ENCODE measurements at places on chromosomes 16 and 17.

- no peak for DNase-seq
These were observed 126.9 kb upstream of the HS3ST2 start for GRCh38 chr16:22687031-22687530.

DNA sequence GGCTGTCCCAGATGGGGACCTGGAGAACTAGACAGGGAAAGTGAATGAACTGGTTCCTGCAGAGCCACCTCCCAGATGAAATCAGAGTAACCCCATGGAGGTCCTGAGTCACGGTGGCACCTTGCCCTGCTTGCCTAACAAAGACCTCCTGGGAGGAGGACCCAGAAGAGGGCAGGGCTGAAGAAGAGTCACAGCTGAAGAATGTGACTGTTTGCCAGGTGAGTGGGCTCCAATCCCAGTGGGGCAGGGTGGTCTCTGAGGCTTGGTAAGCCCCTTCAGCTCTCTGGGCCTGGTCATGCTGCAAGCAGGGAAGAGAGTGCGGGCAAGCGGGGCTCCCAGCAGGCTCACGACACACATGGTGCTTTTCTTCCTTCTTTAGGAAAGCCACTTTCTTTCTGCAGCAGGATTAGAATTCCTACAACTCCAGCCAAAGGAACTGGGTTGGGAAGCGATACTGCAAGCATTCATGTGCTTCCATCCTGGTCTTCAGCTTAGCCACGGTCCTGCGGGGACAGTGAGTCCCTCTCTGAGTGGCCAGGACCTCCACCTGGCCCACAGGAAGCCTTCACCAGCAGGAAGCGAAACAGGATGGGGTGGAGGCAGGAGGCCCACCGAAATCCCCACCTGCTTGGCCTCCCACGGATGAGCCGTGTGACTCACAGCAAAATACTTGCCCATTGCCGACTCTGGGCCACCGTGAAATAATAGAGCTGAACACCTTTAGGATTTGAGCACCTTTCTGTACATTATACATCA is 4.3 kb downstream of the C16orf74 start:
- DNase-seq = no peak

GRCh38 chr17:78128551-78129350 is at the start of gene TMC6:
TMC6 (minus strand) TSS chr17:78128755; CDS start chr17:78126832, 1,923 bp downstream.
- peak; percentile 78 for DNase-seq

DNA sequence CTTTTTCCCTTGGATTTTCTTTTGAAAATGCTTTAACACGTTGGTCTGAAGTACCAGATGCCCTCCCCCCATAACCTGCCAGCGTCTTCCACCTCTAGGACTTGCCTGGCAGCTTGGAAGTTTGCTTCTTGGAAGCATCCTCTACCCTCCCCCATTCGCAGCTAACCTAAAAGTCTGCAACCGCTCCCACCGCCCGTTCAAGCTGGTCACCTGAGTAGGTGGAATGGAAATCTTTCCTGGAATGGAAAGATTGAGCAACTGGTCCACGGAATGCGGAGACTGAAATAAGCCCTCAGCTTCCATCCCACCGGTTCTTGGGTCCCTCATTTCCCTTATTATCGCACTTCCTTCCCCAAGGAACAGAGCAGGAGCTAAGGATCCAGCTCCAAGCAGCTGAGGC is 31.4 kb downstream of the HS3ST3B1 start:
- no peak for DNase-seq

DNA sequence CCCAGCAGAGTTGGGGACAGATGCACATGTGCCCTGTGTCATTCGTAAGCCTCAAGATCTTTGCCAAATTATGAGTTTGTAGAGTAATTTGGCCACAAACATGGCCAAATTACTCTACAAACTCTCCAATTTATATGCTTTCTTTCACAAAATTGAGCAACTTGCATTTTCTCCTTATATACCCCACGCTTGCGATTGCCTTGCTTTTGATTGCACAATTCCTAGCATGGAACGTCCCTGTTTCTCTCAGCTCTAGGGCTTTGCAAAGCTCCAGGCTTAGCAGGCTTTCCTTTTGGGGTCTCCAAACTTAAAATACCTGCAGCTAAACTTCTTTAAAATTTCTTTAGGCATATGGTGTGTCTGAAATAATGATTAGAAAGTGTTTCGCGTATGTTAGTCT is 28.5 kb upstream of the MAF start:
- no peak for DNase-seq

GRCh38 chr16:14186795-14187221 is 115.7 kb downstream of the MRTFB start:
- no peak for DNase-seq

GRCh38 chr17:1636732-1637285 is 8.2 kb upstream of the SLC43A2 start:
- DNase-seq = no peak

DNA sequence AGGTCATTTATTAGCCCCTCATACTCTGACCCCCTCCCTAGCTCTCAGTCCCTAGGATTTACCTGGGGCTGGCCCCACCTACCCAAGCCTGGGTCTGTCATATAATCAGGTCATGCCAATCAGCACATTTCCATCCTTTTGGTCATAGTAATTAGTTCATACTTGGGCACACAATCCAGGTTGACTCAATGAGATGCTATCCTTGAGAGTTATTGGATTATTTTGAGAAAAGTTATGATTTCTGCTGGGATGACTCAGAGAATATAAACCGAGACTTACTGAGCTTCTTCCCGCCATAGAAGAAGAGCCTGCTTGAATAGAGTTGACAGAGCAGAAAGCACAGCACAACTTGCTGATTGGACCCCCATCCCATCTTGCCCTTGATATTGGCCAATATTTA is 331.5 kb downstream of the CBLN1 start:
- DNase-seq = no peak

DNA sequence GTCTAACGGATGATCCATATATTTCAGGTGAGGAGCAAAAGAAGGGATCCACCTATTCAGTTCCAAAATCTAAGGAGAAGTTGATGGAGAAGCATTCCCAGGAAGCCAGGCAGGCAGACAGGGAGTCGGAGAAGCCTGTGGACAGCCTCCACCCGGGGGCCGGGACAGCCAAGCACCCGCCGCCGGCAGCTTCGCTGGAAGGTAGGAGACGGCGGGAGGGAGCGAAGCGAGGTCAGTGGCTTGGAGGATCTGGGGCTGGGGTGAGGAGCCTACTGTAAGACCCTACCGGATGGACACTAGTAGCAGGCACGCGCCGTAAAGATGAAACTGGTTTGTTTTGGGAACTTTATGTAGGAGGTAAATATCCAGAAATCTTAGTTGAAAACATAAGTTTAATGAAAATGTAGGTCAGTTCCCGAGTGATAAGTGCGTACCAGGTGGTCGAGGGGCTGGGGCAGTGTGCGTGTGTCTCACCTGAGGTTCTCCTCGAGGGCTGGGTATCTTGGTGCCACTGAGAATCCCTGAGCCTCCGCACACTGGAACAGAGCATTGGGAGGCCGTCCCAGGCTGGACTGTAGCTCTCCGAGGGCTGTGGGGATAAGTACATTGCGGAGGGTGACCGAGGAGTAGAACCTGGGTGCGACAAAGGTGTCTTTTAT is 714 bp downstream of the SPATA33 start:
- DNase-seq = no peak

DNA sequence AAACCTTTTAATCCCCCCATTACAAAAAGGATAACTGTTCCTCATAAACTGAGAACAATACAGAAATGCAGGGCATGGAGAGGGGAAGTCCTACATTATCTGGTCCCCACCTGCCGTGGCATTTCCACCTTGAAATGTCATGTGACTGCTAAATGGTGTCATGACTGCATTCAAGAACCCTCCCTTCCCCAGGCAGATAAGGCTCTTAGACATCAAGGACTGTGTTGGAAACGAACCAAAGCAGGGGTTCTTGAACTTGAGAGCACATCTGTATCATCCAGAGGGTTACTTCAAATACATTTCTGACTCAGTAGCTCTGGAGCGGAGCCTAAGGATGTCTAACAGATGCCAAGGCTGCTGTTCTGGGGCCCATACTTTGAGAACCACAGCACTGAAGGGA is 18.4 kb downstream of the CMTM3 start:
- DNase-seq = no peak

DNA sequence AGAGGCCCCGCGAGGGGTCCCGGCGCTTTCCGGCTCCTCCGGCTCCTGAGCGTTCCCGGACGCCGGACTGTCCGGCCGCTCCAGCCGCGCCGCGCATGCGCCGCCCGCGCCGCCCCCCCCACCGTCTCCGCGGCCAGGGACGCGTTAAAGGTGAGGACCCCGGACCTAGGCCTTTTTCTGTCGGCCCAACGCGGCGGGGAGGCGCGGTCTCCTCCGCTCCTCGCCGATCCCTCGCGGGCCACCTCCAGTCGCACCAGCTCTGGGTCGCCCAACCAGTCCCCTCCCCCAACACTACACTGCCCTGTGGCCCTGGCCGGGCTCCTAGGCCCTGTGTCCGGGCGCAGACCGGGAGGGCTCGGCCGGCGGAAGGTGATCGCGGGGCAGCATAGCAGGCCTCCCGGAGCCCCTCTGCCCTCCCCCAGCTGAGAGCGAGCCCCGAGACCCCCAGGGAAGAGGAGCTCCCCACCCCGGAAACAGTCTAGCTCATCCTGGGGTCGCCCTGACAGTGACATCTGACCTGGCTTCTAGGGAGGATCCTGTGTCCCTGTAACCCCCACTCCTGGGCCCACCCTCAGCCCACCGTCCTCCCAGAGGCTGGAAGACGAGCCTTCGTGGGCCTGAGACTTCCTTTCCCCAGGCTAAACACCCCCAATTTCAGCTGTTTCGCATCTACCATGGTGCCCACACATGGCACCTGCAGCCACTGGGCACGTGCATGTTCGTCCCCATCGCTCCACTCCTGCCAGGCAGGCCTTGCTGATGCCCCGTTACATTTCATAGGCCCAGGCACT is 14.7 kb upstream of the BCAR1 start:
- DNase-seq = no peak

DNA sequence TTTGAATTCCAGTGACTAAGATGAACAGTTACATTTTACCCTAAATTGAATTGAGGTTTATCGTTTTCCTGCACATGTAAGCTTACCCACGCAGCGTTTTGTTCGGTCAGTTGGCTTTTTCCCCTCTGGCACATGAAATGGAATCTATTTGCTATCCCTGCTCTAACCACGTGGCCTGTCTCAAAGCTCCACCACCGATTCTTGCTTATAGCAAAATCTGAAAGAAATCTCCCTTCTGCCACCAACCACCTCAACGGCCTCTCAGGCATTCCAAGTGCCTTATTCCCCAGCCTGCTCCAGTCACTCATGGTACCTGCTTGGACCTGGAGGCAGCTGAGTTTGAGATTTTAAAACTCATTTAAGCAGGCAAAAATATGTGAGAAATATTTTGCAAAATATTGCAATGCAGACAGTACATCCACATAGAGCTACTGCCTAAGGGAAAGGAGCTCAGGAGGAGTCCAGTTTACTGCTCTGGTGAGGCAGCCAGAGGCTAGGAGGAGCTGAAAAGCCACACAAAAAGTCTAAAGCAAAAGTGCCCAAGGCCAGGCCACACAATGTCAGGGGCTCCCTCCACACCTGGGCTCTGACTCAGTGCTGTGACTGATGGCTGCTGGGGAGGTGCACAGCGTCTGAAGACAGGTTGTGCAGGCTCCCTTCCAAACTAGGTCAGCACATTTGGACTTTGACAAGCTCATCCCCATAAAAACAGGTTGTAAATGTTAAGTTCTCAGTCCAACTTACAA is 26.4 kb downstream of the ARHGAP17 start:
- no peak for DNase-seq

- no peak for DNase-seq
These were observed 479 bp downstream of the IRX6 start for GRCh38 chr16:55324285-55325079.

- DNase-seq = no peak
These were observed 60.5 kb downstream of the TRIM37 start for GRCh38 chr17:59046192-59046591.

DNA sequence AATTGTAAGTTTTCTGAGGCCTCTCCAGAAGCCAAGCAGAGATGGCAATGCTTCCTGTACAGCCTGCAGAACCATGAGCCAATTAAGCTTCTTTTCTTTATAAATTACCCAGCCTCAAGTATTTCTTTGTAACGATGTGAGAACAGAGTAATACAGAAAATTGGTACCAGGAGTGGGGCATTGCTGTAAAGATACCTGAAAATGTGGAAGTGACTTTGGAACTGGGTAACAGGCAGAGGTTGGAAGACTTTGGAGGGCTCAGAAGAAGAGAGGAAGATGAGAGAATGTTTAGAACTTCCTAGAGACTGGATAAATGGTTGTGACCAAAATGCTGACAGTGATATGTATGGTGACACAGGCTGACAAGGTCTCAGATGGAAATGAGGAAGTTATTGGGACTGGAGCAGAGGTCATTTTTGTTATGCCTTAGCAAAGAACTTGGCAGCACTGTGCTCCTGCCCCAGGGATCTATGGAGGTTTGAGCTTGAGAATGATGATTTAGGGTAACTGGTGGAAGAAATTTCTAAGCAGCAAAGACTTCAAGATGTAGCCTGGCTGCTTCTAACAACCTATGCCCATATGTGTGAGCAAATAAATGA is 23.1 kb downstream of the PRDM7 start:
- DNase-seq = no peak

DNA sequence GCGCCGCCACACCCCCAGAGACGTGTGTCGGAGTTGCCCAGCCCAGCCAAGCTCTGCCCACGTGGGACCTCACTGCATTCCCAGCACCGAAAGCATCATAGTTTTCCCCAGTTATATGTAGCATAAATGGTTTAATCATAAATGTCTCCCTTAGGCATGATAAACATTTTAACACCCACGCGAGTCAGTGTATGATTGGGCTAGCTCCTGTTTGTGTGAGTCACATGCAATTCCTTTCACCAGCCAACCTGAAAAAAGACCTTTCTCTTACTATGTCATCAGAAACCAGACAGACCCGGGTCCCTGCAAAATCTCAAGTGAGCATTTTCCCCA is 9.2 kb downstream of the TAF1C start:
- no peak for DNase-seq

GRCh38 chr16:3013491-3013951 is 798 bp downstream of the CLDN9 start:
- no peak for DNase-seq

DNA sequence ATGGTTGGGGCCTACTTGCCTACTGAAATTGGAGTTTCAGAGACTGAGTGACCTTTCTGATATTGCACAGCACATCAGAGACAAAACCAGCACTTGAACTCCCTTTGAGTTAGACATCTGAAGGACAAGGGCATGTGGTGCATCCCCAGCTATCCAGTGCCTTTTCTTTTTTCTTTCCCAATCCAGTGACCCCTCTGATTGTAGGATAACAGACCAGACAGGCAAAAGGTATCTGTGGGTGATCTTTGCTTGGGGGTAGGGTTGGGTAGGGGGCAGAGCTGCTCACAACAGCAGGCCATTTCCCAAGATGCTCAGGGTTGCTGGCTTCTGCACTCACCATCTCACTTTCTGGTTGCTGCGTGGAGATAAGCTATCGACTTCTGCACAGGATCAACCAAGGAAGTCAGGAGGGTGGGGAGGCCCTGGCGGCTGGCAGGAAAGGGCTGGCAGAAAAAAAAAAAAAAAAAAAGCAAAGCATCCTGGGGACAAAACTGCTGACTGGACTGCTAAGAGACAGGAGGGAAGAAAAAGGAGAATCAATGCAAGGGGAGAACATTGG is 42.2 kb downstream of the HOXB1 start:
- no peak for DNase-seq

GRCh38 chr16:30666681-30667080 is 8.4 kb downstream of the FBRS start:
- no peak for DNase-seq

- no peak for DNase-seq
These were observed 59.9 kb upstream of the DLX4 start for GRCh38 chr17:49908782-49909714.

GRCh38 chr17:50806141-50806643 is 29.2 kb upstream of the WFIKKN2 start:
- DNase-seq = no peak

All from CD4-positive, alpha-beta T cell treated with Interleukin-6 at 100 ng/mL for 8 hours (primary cell).